ENCODE measurements at places on chromosomes 16 and 17. TPM values are rescaled to one million over a fixed set of nuclear protein-coding genes. Genes with fewer than 3 reads are reported as not detected.

DNA sequence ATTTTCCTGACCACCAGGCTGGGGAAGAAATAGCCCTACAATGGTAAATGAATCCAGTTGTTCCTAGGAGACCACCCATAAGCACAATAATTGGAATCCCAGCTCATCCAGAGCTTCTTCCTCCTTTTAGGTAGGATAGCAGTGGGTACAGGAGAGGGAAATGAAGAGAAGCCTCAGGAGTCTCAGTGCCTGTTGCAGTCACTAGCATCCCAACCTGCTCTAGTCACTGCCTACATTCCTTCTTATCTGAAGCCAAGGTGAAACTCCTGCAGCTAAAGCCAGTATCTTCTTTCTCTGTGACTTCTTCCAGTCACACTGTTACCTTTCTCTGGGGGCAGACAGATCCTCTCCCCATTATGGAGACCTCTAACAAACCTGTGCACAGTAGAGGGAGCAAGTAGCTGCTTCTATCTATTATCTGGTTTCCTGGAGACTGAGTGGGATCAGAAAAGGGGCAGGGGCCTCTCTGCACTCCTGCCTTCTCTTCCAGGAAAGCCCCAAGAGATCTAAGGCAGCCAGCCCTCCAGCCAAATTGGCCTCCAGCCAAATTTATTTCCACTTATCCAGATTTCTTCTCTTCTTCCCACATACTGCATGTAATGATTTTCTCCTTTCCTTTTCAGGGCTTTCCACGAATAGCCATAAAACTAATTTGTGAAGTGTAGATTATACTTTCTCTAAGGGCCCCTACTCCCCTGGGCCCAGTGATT, 85.5 kb downstream of the SSH2 start:
- peak; percentile 13 for DNase-seq

DNA sequence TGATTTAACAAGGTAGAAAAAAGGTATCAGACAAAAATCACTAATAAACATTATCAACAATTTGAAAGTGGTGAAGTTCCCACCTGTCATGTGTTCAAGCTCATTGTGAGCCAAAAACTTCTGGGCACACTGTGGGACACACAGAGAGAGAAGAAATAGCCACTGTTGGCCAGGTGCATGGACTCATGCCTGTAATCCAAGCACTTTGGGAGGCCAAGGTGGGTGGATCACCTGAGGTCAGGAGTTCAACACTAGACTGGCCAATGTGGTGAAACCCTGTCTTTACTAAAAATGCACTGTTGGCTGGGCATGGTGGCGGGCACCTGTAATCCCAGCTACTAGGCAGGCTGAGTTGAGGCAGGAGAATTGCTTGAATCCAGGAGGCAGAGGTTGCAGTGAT, 167.4 kb downstream of the TOX3 start:
- no peak for DNase-seq

Gene CD300H
- total RNA-seq = not detected

- DNase-seq = no peak
Measured at GRCh38 chr16:24013864-24014645, 178.3 kb downstream of the PRKCB start.

- DNase-seq = no peak
Measured at GRCh38 chr17:7442142-7442541, 2.7 kb upstream of the CHRNB1 start.

Gene CD300LB
- total RNA-seq = not detected

- DNase-seq = no peak
Measured at GRCh38 chr17:65173976-65174683, 37.0 kb downstream of the RGS9 start.

- peak; percentile 80 for DNase-seq
Measured at GRCh38 chr16:25257956-25258860, 563 bp upstream of the ZKSCAN2 start.

DNA sequence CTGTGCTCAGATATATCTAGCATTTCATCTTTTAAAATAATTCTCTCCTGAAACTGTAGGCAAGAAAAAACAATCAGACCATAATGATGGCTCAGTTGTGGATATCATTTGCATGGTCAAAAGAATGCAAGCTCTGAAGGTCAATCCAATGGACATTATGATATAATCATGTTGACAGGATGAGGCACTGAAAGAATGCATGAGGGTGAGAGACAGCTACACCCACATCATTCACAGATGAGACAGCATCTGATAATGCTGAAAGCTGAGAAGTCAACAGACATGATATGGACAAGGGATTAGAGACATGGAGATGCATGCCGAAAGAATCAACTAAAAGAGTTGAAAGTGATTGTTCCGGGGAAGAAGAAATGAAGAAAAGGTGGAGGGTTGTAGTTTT, 346.4 kb upstream of the CDH5 start:
- DNase-seq = peak; percentile 68

GRCh38 chr17:43618276-43618675, 43.4 kb downstream of the MEOX1 start:
- no peak for DNase-seq

GRCh38 chr16:28504707-28505404, 1.8 kb downstream of the IL27 start:
- no peak for DNase-seq

GRCh38 chr17:7466639-7467341, 12.6 kb downstream of the ZBTB4 start:
- peak; percentile 67 for DNase-seq

Gene GJD3
- not detected for total RNA-seq

- DNase-seq = no peak
Measured at GRCh38 chr17:38448208-38448771, 20.0 kb downstream of the ARHGAP23 start.

Gene SDR42E2
- total RNA-seq = not detected

GRCh38 chr16:5024632-5025031, 9.1 kb downstream of the NAGPA start:
- DNase-seq = peak; percentile 17

DNA sequence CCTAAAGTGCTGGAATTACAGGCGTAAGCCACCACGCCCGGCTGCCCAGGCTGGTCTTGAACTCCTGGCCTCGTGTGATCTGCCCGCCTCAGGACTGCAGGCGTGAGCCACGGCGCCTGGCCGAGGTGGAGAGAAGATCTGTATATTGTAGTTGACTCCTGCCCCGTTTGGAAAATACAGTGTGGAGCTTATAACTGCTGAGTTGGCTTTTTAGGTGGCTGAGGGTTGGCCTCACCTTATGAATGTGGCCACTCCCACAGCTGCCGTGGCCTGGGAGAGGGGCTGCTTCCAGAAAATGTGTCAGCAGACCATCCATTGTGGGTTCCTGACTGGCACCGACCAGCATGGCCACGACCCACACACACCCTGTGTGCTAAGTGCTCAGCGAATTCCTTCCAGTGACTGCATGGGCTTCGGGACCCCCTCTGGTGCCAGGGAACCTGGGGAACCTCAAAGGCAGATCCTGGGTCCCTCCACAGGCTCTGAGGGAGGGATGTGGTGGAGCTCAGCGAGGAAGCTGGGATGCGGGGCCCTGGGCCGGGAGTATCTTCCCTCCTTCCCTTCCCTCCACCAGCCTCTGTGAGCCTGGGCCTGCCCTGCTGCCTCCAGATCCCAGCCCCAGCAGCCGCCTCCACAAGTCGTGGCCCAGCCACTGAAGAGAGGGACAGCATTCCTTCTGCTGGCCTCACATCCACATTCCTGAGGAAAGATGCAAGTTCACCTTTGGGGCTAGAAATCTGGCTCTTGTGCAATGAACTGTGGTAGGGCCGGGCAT, 10.9 kb upstream of the RAB11FIP3 start:
- DNase-seq = no peak

DNA sequence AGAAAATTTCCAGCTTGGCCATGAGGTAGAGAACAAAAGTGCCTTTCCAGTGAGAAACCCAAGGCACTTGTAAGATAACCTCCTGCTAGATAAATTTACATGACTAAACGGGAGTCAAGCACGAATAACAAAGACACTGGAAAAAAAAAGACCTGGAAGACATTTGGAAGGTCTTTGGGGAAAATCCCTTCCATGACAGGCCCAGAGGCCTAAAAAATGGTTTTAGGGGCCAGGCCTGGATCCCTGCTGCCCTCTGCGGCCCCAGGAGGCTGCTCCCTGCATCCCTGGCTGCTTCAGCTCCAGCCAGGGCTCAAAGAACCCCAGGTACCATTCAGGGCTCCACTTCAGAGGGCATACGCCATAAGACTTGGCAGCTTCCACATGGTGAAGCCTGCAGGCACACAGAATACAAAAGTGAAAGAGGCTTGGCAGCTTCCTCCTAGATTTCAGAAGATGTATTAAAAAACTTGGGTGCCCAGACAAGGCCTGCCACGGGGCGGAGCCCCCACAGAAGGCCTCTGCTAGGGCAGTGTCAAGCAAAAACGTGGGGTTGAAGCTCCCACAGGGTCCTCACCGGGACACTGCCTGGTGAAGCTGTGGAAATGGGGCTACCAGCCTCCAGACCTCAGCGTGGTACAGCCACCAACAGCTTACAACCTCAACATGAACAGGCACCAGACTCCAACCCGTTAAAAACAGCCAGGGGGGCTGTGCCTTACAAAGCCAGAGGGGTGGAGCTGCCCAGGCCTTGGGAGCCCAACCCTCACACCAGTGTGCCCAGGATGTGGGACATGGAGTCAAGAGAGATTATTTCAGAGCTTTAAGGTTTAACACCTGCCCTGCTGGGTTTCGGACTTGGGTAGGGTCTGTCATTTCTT, 77.1 kb downstream of the SDK2 start:
- no peak for DNase-seq

DNA sequence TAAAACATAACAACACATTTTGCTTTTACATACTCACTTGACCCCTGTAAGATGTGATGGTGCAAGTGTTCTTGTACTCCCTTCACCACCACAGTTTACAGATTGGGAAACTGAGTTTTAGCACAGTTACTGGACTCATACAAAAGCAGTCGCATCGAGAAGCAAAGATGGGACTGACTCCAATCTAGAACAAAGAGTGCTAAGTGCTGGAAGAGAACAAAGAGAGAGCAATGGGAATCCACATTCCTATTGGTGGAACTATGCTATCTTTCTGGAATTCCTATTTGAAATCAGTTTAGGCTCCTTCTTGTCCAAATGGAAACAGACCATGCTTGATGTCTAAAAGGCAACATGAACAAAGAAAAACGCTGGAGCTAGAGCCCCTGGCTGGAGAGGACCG, 9.1 kb downstream of the TOM1L2 start:
- DNase-seq = no peak

Gene WSCD1
- total RNA-seq = 0.20 TPM

- DNase-seq = no peak
Measured at GRCh38 chr17:2198927-2199326, 104.7 kb downstream of the SMG6 start.

DNA sequence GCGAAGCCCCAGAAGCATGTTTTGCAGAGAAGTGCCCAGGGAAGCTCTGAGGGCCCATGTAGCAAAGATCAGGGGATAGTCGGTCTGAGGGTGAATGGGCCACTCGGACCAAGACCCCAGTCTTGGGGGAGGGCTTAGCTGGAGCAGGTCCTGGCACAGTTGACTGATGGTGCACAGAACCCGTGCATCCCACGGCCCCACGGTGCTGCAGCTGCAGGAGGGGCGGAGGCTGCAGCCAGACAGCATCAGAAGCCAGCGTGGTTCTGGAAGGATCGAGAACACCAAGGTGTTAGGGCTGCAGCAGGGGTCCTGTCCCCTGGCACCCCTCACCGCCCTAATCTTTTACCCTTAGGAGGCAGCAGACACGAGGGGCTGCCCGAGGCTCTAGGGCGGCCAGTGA, 6.5 kb upstream of the MC1R start:
- no peak for DNase-seq

- peak; percentile 81 for DNase-seq
Measured at GRCh38 chr16:31265329-31266245, 5.8 kb downstream of the ITGAM start.

GRCh38 chr17:6576038-6576785, 19.9 kb upstream of the PITPNM3 start:
- DNase-seq = no peak

GRCh38 chr16:66617728-66618127, 13.2 kb downstream of the CMTM3 start:
- DNase-seq = no peak

DNA sequence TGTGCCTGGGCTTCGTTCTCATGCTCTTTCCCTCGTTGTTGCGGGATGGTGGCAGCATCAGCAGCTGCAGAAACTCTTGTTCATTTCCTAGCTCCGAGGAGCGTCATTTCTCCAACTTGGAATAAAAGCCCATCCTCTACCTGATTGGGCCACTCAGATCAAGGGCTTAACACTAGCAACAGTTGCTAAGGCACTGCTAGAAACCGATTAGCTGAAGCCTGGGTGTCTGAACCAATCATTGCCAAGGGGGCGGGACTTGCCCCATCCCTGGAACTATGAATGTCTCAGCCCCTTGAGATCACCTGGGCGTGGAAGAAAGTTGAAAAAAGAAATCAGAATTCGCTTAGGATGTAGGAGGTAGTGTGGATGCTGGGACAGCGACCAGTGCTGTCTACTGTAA, 145.3 kb downstream of the FOXL1 start:
- DNase-seq = peak; percentile 49

Gene SDR42E1
- total RNA-seq = 1.6 TPM

GRCh38 chr17:5248821-5249479, 14.3 kb upstream of the SCIMP start:
- DNase-seq = no peak

Gene CLEC3A
- total RNA-seq = not detected

- DNase-seq = no peak
Measured at GRCh38 chr17:14919631-14920213, 345.4 kb downstream of the PMP22 start.

DNA sequence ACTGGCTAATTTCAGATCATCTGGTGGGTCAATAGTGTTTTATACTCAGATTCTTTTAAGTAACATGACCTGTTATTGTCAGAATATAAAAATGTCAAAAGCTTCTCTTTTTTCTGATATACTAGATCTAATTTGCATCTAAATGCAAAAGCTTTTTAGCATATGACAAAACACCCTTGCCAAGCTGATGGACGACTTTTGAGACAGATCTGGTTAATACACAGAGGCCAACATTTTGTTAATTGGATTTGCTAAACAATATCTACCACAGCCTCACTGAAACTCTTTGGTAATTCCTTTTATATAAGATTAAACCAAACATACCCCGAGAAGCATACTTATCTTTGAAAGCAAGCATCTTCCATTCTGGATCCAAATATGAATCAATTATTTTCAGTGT, 10.3 kb upstream of the NOL11 start:
- no peak for DNase-seq

Gene BAHCC1
- total RNA-seq = under 0.01 TPM

Gene RHBDF1
- 19.9 TPM for total RNA-seq

Gene FAM20A
- 0.36 TPM for total RNA-seq

Gene CCL4
- not detected for total RNA-seq

DNA sequence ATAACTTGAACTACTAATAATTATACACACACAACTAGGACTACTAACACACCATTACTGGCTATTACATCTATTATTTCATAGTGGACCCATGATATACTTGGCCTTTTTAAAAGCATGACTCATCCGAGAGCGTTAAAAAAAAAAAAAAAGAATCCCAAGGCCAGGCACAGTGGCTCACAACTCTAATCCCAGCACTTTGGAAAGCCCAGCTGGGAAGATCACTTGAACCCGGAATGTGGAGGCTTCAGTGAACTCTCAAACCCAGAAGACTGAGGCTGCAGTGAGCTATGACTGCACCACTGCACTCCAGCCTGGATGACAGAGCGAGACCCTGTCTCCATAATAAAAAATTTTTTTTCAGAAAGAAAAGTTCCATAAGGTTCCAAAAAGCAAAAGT, 3.1 kb downstream of the GLG1 start:
- peak; percentile 40 for DNase-seq

Data from RPMI7951 (cell line).